Gastroesophageal sphincter (tissue), 4 donors: ENCODE measurements at places on chromosomes 2 and 18.

DNA sequence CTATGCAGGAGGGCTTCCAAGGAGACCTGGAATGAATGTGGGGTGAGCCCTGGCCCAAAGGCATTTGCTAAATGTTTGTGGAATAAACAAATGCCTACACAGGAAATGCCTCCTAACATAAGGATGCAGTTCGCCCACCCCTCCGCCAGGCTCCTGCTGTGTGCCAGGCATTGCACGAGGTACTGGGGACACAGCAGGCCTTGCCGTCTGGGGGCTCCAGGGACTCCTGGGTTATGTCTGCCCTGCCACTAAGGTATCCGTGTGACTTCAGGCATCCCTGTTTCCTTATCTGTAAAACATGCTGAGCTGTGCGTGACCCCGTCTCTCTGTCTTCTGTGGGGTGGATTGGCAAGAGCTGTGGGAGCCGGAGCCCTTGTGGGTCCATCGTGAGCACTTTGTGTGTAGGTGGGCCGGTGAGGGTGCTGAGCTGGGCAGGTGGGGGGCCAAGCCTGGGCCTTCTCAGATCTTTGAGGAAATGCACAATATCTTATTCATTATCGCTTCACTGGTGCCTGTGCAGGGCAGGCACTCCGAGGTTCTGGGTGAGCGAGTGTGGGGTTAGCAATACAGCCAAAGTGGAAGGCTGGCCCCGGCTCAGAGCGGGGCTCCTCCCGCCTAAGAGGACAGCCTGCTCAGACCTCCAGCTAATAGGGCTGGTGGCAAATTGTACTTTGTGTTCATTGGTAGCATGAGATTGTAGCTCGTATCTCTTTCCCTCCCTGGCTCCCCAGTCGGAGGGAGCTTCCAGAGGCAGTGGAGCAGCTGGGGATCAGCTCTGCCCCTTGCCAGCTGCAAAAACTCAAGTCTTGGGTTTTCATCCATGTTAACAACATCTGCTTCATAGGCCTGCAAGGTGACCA is 126.8 kb downstream of the GLI2 start:
- ATAC-seq: no peak

DNA sequence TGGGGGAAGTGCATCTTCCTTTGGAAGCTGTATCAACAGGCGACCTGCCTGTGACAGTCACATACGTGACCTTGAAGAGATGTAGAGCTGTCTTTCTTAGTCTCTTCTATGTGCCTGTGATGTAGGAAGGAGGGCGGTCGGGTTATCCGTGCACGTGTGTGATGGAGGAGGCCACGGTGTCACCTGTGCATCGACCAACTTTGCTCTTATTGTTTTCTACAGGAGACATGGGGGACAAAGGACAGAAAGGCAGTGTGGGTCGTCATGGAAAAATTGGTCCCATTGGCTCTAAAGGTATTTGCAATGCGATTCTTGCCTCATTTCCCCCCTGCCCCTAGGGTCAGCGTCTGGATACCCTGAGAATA is 20.7 kb upstream of the ALLC start:
- ATAC-seq: no peak

DNA sequence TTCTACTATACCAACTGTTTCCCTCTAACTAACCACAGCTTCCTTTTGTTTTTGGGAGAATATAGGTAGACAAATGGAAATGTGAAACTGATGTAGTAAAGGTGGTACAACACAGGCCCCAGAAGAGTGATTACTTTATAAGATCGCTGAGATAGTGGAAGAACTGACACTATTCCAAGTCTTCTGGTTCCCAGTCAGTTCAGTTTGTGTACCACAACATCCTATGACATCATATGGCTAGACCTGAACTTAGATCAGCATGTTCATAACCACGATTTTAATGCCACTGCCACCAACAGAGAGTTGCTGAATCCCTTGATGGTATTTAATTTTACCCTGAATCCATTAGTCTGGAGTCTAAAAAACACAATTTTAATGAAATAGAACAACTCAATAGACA is 328.9 kb downstream of the GPD2 start:
- ATAC-seq: no peak

DNA sequence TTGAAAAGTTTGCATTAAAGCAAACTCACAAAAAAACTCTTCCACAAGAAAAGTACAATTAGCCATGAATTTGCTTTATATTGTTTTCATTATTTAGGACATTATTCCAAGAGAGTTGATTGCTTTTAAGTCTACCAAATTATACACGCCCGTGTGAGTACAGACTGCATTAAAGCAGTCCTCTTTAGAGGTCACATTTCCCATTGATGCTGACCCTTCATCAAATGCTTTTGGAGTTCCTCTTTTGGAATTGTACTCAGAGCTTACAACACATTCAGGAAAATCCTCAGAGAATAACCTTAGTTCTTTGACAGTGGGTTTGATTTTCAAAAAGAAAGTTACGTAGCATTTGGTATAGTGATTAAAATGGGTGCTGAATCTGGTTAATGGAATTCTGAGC is 256.1 kb downstream of the CDH2 start:
- ATAC-seq: no peak

DNA sequence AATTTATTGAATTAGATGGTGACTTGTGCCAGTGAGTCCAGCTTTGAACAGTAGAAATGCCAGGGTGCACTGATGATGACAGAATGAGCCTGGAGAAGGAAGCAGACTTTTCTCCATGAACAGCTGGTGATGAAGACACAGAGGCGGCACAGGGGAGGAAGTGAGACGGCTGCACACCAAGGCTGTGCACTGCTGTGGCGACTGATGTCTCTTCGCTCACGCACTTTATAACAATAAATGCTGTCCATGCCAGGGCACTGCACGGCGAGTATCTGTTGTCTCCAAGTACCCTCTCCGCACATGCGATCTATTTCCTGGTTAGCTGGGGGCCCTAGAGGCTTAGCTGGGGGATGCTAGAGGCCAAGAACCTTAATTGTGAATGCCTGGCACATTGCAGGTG is 175.2 kb downstream of the TMEM200C start:
- no peak for ATAC-seq

DNA sequence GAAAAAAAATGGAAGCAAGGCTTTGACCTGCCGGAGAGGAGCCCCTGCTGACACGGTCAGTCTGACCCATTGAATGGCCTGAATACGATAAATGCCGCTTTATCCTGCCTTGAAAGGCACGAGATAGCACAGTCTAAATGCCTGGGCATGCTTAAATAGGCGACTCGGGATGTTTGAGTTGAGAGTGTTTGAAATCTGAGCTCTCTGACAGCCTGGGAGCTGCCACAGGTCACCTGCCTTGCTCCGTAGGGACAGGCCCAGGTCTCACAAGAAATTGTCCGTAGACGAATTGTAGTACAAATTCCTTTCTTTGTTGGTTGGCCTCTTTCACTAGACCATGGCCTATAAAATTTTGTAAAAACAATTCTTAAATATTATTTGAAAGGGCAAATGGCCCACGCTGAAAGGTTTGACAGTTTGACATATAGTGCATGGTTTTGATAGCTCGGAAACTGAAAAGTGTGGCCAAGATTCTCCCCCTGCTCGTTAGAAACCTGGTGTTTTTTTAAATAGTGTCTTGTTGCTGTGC is 72.8 kb downstream of the MEIS1 start:
- ATAC-seq: no peak

- no peak for ATAC-seq
Observed at GRCh38 chr2:96702098-96702785, 37.6 kb downstream of the LMAN2L start.

DNA sequence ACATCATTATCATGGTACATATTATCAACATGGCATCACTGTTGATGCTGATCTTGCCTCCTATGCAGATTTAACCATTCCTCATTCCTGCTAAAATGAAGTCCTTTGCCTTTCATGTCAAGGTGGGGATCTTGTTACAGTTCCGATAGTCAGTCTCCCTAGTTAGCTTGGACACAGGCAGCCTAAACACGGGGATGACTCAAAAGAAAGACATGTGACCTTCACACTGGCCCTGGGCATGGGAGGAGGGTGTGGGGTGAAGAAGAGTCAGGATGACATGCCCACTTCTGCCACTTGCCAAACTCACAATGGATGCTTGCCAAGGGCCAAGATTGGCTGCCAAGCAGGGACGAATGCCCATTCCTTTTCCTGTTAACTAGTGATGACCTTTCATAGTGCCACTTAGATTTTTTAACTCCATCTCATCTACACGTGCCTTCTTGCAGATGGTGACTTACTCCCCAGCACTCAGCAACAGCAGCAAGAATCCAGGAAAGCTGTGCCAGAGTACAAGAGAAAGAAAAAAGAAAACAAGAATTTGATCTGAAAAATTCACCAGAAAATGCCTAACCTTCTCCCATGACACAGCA is 13.9 kb upstream of the SLC1A4 start:
- ATAC-seq: peak; percentile 77

GRCh38 chr18:59963229-59963628 is 63.4 kb downstream of the PMAIP1 start:
- no peak for ATAC-seq

- no peak for ATAC-seq
Observed at GRCh38 chr2:62303788-62304187, 107.9 kb downstream of the B3GNT2 start.

DNA sequence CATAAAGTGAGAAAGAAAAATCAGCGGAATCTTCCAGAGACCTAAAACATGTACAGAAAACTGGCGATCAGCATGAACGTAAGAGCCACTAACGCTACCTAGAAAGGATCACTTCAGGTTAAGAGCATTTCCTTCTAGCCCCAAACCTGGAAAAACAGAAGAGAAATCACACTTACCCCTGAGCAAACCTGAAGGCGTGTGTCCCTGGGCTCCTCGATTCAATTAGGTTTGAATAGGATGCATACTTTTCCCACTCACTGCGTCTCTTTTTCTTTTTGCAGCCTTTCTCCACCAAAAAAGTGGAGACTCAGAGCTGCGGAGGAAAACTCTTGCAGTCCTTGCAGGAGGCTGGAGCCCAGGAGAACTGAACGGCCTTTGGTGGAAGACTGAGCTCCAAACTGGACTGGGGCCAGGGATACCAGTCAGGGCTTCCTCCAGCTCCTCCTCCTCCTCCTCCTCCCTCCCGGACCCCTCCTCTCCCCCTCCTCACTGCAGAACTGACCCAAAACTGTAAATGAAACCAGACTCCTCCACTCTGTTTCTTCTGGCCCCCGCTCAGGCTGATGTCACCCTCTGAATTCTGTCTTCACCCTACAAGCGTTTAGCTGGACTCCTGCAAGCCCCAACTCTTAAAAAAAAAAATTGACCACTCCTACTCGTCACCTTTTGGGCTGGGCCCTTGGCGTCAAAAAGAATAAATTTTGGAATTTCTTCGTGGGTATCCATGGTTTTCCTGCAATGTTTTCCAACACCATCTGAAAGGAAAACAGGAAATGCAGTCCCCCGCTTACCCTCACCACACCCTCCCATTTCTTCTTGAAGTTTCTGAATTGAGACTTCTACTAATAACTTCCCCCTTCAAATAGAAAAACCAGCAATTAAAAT is at the start of gene COL6A3:
COL6A3 (minus strand) TSS at position 388 of the 885 bp plus-strand sequence. CDS start 17,347 bp downstream, outside the sequence.
- ATAC-seq: peak; percentile 52

- ATAC-seq: no peak
Observed at GRCh38 chr2:54313147-54313546, 57.1 kb upstream of the TSPYL6 start.

DNA sequence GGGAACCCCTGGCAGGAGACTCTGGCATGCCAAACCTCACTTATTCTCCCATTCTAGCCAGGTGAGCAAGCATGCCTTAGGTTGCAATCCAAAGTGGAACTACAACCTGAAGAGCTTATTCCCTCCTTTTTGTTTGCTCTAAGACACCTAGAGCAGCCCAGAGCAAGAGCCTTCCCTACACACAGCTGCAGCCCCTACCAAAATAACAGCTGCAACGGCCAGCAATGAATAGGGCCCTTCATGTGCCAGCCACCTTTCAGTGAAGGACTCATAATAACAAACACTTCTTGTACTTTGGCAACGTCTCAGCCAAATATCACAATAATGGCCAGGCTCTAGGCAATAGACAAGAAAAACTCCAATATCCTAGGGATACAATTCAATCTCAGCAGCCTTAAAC is 178.7 kb downstream of the ALK start:
- ATAC-seq: no peak

DNA sequence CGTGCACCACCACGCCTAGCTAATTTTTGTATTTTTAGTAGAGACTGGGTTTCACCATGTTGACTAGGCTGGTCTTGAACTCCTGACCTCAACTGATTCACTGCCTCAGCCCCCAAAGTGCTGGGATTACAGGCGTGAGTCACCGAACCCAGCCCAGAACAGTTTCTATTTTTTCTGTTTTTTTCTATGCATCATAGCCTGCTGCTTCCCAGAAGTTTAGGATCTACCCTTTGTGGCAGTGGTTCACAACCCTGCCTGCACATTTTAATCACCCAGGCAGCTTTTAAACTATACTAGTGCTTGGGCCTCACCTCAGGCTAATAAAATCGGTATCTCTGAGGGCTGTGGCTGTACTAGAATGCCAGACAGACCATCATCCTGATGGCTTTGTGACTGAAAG is 39.7 kb upstream of the SOCS6 start:
- ATAC-seq: no peak
